ENCODE measurements at places on chromosomes 4 and X. TPM values are rescaled to one million over a fixed set of nuclear protein-coding genes. Genes with fewer than 3 reads are reported as not detected.

The TXK gene
- total RNA-seq = 140 TPM

The FAM184B gene
- not detected for total RNA-seq

DNA sequence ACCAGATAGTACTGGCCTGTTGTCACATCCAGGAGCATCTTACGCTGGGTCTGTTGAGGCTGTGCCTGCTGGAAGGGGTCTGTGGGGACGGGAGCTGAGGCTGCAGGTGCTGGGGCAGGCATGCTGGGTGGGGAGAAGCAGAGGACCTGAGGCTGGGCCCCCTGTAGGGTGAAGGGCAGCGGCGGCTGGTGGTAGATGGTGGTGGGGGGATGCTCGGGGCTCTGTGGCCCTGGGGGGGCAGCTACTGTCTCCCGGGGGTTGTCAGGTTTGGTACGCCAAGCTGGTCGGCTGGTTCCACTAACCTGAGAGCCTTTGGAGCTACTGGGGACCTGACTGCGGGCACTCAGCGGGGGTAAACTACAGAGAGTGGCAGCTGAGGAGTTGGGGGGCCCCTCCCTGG lies 7.8 kb downstream of the C4orf54 start:
- no peak for DNase-seq

DNA sequence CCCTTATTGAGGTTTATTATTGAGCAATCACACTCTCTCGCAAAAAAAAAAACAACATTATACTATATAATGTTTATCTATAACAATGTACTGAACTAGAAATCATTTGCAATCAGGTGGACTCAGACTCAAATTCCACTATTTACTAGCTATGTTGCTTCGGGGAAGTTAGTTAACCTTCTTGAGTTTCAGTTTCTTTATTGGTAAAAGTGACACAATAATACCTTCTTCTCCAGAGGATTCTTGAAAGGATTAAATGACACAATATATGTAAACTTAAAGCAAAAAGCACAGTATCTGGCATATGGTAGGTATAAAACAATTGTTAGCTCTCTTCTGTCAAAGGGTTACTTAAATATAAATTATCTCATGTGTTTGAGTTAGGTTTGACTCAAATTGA lies 31.5 kb upstream of the HDAC8 start:
- no peak for DNase-seq

DNA sequence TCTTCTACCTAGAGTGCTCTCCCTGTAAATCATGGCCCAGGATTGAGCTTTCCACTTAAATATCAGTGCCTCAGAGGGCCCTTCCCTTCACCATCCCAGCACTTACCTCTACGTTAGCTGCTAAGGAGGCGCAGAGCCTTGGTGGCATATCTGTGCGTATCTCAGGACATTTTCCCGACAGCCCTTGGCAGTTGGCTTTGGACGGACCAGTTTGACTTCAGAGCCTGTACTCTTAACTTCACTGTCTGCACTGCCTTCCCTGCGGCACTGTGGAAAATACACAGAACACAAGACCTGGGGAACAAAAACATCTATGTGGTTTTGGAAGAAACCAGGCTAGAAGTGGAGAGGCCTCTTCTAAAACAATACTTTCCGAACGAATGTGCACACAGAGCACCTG lies 2.4 kb downstream of the TADA2B start:
- DNase-seq = no peak

- no peak for DNase-seq
Observed at GRCh38 chr4:55959655-55960054, 10.9 kb downstream of the CEP135 start.

- DNase-seq = no peak
Observed at GRCh38 chr4:17250591-17250990, 261.3 kb downstream of the QDPR start.

Data from naive thymus-derived CD8-positive, alpha-beta T cell (primary cell).